ENCODE measurements at places on chromosomes 2 and 18.

DNA sequence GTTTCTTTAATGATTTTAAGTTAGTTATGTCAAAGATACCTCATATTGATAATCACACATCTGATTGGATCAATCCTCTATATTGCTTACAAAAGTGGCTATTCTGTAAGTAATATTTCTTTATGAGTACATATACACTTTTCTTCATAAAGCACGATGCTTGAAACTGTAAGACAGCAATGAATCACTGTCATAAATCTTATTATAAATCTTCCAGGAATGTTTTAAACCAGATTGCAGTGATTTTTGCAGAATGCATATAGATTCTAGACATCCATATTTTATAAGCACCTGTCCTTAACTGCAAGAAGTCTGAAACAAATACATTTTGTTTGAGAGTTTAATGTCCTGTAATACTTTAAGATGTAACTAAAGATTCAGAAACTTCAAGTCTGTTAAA, 367.0 kb upstream of the FANCL start:
- no peak for DNase-seq

DNA sequence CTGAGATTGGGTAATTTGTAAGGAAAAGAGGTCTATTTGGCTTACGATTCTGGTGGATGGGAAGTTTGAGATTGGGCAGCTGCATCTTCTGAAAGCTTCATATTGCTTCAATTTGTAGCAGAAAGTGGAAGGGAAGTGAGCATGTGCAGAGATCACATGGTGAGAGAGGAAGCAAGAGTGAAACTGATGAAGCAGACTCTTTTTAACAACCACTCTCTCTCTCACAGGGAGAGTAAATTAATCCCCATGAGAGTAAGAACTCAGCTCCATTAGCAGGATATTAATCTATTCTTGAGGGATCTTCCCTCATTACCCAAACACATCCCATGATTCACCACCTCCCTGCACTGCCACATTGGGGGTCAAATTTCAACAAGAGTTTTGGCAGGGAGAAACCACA, 298.5 kb upstream of the CELF4 start:
- no peak for DNase-seq

DNA sequence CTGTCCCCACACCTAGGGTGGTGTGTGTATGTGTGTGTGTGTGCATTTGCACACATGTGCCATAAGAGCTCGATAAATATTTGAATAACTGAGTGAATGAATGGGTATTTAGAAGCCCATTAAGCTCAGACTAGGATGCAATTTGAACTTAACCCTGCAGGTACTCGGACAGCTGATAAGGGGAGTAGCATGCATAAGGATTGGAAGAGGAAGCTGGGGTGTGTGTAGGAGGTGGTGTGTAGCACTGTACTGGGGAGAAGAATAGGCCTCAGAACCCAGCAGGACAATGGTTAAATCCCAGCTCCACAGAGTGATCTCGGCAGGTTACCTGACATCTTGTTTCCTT, 1.8 kb upstream of the KCNF1 start:
- DNase-seq, result no peak

DNA sequence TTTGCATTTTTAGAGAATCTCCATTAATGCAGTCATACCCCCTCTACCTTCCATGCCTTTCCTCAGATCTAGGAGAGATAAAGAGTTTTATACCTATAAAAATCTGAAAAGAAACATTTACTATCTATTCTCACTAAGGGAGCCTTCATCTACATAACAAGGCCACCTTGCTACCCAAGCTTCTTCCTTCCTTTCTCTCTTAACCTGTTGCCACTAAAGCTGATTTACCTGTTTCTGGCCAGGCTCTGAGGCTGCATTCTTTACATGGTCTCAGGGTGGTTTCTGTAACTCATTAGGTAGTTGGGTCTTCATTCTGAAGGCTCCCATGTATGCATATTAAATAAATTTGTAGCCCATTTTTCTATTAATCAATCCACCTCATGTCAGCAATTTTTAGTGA, 391.6 kb downstream of the DLGAP1 start:
- DNase-seq, result no peak

GRCh38 chr2:231904161-231904611, 22.0 kb downstream of the NPPC start:
- no peak for DNase-seq

Data from NCI-H1694 (cell line).